ENCODE measurements at places on chromosomes 13 and 19. TPM values are rescaled to one million over a fixed set of nuclear protein-coding genes. Genes with fewer than 3 reads are reported as not detected.

PEG3 gene
- total RNA-seq: 2.9 TPM

BBC3 gene
- total RNA-seq: 5.8 TPM

ZNF582 gene
- 3.2 TPM for total RNA-seq

ZNF302 gene
- total RNA-seq: 12.6 TPM

GAPDHS gene
- total RNA-seq: not detected

SOX21 gene
- total RNA-seq: not detected

PLIN4 gene
- total RNA-seq: 0.72 TPM

ZNF154 gene
- total RNA-seq: 2.6 TPM

ZSWIM4 gene
- 3.2 TPM for total RNA-seq

KANK3 gene
- 1.1 TPM for total RNA-seq

KLHL1 gene
- not detected for total RNA-seq

NLRP4 gene
- total RNA-seq: not detected

PCDH8 gene
- total RNA-seq: not detected

TRPM4 gene
- 24.2 TPM for total RNA-seq

ERFL gene
- not detected for total RNA-seq

APOC4 gene
- total RNA-seq: not detected

IL27RA gene
- total RNA-seq: 1.1 TPM

SIGLEC10 gene
- total RNA-seq: not detected

IGFL4 gene
- not detected for total RNA-seq

NLRP9 gene
- total RNA-seq: not detected

LRRC8E gene
- total RNA-seq: 5.6 TPM

ANKLE1 gene
- not detected for total RNA-seq

ATP8B3 gene
- total RNA-seq: 1.1 TPM

NBEA gene
- total RNA-seq: 1.5 TPM

CEACAM16 gene
- not detected for total RNA-seq

ZNF665 gene
- 3.9 TPM for total RNA-seq

ZNF534 gene
- total RNA-seq: not detected

TMEM59L gene
- 12.8 TPM for total RNA-seq

NCAN gene
- total RNA-seq: not detected

PTPRH gene
- 4.2 TPM for total RNA-seq

KIR3DL1 gene
- not detected for total RNA-seq

URAD gene
- not detected for total RNA-seq

ENOX1 gene
- 1.8 TPM for total RNA-seq

TEX101 gene
- total RNA-seq: not detected

NAA16 gene
- 3.6 TPM for total RNA-seq

MTUS2 gene
- not detected for total RNA-seq

CRX gene
- total RNA-seq: not detected

LYPD5 gene
- 3.2 TPM for total RNA-seq

KIR2DL4 gene
- not detected for total RNA-seq

RASAL3 gene
- total RNA-seq: 0.16 TPM

FCAR gene
- not detected for total RNA-seq

FCER2 gene
- total RNA-seq: not detected
